NCI-H446 (cell line): ENCODE measurements at places on chromosomes 3 and 15.

DNA sequence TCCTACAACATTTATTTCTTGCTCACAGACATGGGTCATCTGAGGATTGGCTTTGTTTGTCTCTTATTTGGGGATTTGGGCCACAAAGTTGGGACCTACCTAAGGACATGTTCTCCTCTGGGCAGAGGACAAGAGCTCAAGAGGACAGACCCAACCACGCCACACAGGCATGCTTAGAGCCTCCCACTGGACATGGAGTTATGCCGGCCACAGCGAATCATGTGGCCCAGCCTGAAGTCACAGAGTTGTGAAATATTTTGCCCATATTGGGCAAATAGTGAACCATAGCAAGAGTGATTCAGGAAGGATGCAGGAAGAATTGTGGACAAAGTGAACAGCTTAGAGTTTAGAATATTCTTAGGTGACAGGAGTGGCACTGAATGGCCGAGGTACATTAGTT is 9.9 kb downstream of the TRAK1 start:
- no peak for DNase-seq

- no peak for DNase-seq
Observed at GRCh38 chr3:195411836-195412235, 31.0 kb downstream of the ACAP2 start.

DNA sequence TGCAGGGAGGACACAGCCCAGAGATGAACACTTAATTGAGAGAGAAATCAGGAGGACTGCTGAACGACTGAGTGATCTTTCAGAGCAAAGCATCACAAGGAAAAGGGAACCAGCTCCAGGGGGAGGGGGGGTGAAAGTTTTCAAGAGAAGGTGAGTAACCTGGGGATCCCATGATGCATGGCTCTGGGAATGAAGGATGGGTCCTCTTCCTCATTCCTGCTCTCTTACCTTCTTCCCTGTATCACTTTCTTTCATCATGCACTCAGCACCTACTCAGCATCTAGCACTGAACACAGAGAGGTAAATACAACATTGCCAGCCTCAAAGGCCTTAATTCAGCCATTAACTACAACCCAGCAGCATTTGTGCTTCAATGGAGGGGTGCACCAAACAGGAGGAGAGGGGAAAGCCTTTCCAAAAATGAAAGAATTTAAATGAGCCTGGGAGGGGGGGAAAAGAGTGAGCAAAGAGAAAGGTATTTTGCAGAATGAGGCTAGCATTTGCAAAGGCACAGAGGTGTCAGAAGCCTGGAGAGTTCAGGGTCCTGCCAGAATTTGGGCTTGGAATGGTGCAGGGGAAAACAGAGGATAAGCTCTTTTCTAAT is 427.4 kb downstream of the FOXP1 start:
- DNase-seq, result no peak

- no peak for DNase-seq
Observed at GRCh38 chr3:18422972-18423371, 2.2 kb downstream of the SATB1 start.

DNA sequence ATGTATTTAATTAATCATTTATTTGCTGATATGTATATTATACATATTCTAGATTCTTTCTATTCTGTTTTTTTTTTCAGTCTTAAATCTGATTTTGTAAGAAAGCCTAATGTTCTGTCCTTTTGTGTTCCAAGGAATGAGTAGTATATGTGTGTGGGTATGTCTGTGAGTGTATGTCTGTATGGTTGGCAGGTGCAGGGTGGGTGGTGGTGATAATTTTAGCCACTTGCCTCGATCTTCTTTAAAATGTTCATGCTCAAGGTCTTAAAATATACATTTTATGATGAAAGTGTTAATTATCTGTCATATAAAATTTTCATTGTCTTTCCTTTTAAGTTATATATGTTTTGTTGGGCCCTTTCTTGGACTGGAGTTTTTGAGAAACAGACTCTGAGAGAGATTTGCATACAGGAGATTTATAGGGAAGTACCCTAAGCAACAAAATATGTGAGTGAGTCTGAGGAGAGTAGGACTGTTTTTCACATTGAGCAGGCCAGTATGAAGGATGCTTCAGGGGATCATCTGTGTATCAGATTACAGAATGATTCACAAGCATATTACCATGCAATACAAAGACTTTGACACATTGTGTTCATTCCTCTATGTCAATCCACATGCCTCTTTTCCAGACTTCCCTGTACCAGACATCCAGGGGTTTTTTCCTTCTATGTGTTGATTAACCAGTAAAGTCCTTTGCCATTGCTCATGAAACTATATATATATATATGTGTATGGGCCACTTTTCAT is 211.0 kb upstream of the DPPA4 start:
- no peak for DNase-seq

DNA sequence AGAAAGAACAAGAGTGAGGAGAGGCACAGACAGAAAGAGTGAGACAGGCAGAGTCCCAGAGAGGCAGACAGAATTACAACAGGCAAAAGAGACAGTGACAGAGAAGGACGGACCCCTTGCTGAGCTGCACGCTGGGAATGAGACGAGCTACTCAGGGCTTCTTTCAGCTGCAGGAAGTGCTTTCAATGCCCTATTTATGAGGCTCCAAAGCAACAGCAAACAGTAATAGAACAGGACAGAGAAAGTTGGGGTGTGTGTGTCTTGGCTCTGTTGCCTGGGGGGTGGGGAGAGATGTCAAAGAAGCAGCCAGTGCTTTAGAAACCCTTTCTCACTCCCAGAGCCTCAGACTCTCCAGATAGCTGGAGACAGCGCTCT is 502 bp upstream of the TIMP4 start:
- DNase-seq, result no peak

GRCh38 chr3:51686512-51687215 is 15.6 kb downstream of the TEX264 start:
- no peak for DNase-seq

- DNase-seq, result no peak
Observed at GRCh38 chr3:121913305-121913990, 19.2 kb downstream of the SLC15A2 start.

DNA sequence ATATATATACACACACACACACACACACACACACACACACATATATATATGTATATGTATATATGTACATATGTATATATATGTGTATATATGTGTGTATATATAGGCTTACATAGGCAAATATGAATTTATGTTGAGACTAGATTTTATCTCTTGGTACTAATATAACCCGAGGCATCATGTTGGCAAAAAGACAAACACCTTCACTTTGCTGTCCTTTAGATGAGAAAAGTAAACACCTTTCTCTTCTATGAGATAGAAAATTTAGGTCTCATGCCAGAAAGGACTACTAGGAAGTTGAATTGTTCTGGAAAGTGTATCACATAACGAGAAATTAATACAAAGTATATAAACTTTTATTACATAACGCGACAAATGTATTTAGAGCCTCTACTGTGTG is 19.6 kb upstream of the LEO1 start:
- no peak for DNase-seq

- no peak for DNase-seq
Observed at GRCh38 chr15:31934821-31935220, 95.5 kb upstream of the CHRNA7 start.

- DNase-seq, result no peak
Observed at GRCh38 chr3:69751074-69751476, 11.8 kb downstream of the MITF start.

DNA sequence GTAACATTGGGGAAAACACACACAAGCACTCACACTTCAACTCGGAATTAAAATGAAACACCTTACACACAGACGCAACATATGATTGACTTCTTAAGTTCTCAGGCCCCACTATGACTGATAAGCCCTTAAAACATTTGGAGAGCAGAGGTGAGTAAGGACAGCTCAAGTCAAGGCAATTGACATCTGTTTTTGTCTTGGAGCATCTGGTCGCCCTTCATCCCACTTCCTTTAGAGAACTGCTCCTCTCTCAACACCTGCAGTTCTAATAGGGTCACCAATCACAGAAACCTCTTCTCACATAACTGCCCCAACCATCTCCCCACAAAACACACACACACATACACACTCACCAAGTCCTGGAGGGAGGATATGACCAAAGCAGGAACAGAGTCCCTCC is 43.4 kb downstream of the ERC2 start:
- DNase-seq, result no peak

- no peak for DNase-seq
Observed at GRCh38 chr3:185365291-185366073, 2.5 kb downstream of the MAP3K13 start.

- DNase-seq, result no peak
Observed at GRCh38 chr3:49673121-49673714, 933 bp upstream of the APEH start.
